Lower lobe of right lung (tissue), 2 donors: ENCODE measurements at places on chromosomes 1 and 21. TPM values are rescaled to one million over a fixed set of nuclear protein-coding genes. Genes with fewer than 3 reads are reported as not detected.

RXRG gene
- total RNA-seq: 8.4 TPM

PADI3 gene
- total RNA-seq: not detected

DNA sequence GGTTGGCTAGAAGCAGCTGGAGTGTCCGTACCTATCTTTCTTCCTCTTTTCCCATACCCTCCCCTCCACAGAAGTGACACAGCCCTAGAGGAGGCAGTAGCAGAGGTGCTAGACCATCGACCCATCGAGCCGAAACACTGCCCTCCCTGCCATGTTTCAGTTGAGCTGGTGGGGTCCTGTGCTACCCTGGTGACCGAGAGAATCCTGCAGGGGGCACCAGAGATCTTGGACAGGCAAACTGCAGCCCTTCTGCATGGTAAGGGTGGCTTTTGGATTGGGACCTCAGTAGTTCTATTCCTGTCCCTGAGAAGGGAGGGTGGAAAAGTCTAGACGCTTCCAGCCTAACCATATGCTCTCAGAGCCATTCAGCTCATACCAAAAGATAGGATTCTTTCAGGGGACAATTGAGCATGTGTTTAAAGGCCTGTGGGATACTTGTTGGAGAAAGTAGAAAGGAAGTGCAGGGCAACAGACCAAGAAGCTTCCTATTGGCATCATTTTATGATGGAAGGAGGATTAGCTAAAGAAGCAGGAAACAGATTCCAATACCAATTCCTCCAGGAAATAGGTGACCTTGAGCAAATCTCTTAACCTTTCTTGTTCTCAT, 11.7 kb upstream of the BNIPL start:
- peak; percentile 84 for DNase-seq
- no peak overlapping the region for H3K27ac ChIP-seq
- no peaks in the 10 kb centered on the region for H3K27me3 ChIP-seq
- H3K4me3 ChIP-seq: no peak overlapping the region
- no peaks in the 10 kb centered on the region for H3K4me1 ChIP-seq

DNA sequence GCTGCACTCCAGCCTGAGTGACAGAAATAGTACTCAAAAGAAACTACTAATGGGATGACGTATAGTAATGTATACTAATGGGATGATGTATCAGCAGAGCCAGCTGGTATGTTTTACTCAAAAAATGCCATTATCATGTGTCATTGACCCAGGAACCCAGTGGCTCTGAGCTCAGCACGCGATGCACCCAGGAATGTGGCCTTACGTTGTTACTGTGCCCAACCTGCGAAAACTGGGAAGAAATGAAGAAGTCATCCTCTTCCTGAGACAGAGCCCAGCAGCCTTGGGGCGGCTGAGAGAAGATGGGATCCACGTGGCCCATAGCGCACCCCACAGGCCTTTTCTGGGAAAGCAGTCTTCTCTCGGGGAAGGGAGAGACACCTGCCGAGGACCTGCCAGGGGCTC, 8.8 kb downstream of the UBE2J2 start:
- H3K36me3 ChIP-seq: peaks cover 87% of the 10 kb centered on the region
- H3K27ac ChIP-seq: no peak overlapping the region
- no peak overlapping the region for H3K4me3 ChIP-seq
- peaks cover 17% of the 10 kb centered on the region for H3K4me1 ChIP-seq

GRCh38 chr1:206422525-206422924, 47.8 kb upstream of the IKBKE start:
- H3K4me3 ChIP-seq: no peak overlapping the region
- no peak overlapping the region for H3K27ac ChIP-seq
- H3K36me3 ChIP-seq: peaks cover 67% of the 10 kb centered on the region
- no peaks in the 10 kb centered on the region for H3K27me3 ChIP-seq

DNA sequence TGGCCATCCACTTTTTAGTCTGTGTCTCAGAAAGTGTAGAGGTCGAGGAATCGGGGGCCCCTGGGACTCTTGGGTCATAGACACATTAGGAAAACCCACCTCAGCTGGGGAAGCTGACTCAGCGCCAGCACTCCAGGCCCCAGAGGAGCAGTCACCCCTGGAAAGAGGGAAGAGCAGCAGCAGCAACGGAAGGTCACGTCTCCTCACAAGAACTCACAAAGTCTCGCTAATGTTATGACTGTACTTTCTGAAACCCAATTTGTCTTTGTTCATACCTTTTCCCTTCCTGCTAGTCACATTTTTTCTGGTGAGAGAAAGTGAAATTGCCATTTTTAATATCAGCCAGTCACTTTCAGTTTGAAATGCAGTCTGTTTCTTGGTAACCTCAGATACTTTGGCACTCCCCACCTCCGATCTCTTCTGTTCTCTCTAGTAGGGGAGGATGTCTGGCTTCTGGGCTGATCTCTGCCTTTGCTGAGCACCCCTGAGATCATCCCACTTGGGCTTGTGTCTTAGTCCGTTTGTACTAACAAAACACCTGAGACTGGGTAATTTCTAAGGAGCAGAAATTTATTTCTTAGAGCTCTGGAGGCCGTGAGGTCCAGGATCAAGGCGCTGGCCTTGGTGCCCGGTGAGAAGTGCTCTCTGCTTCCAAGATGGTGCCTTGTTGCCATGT, 6.0 kb upstream of the NLRP3 start:
- peak overlapping the region; percentile 18 for H3K27ac ChIP-seq
- no peak for DNase-seq
- H3K36me3 ChIP-seq: no peaks in the 10 kb centered on the region
- no peaks in the 10 kb centered on the region for H3K27me3 ChIP-seq
- H3K4me3 ChIP-seq: no peak overlapping the region
- H3K4me1 ChIP-seq: peaks cover 5% of the 10 kb centered on the region

- H3K36me3 ChIP-seq: no peaks in the 10 kb centered on the region
- no peak overlapping the region for H3K27ac ChIP-seq
- H3K27me3 ChIP-seq: no peaks in the 10 kb centered on the region
- no peak for DNase-seq
Observed at GRCh38 chr1:23023174-23023845, 4.0 kb downstream of the KDM1A start.
